ENCODE measurements at places on chromosomes 5 and 9.

- no peak for DNase-seq
These were observed 20.9 kb downstream of the CMBL start for GRCh38 chr5:10286862-10287227.

- DNase-seq = no peak
These were observed 43.8 kb upstream of the CER1 start for GRCh38 chr9:14766299-14766698.

GRCh38 chr5:12277504-12278192, 373.4 kb upstream of the CTNND2 start:
- DNase-seq = no peak

GRCh38 chr9:903886-904285, 62.4 kb downstream of the DMRT1 start:
- DNase-seq = no peak

- DNase-seq = no peak
These were observed 18.5 kb downstream of the MATR3 start for GRCh38 chr5:139312075-139312474.

DNA sequence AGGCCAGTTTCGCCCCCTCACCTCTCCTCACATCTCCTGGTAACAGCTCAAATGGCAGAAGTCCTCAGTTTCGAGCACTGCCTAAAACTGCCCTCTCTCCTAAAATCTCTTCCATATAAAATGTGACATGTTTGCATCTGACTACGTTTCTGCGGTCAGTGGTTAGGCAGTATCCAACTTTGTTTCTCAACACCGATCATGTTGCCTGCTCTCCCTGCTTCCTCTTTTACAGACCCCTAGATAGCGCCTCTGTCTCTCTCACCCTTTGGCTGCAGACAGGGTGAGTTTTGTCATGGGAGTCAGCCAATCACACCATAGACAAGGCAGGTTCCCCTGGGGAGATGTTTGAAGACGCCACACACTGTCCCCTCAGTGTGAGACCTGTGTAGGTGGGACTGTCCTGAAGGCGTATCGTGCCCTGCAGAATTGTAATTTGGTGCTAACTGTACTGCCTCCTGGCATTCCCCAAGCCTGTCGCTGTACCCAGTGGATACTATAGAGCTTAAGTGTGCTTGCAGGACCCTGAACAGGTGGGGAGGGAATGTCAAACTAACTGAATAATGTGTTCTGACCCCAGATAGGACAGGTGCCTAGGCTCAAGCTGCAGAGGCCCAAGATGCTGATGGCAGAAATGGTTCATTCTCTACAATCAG, 1.1 kb downstream of the HEXB start:
- peak; percentile 8 for DNase-seq

GRCh38 chr5:138506370-138507306, 36.4 kb downstream of the ETF1 start:
- no peak for DNase-seq

GRCh38 chr9:121133104-121133816, 58.5 kb downstream of the CNTRL start:
- peak; percentile 41 for DNase-seq

- no peak for DNase-seq
These were observed 28.9 kb downstream of the DCP2 start for GRCh38 chr5:113005454-113005853.

DNA sequence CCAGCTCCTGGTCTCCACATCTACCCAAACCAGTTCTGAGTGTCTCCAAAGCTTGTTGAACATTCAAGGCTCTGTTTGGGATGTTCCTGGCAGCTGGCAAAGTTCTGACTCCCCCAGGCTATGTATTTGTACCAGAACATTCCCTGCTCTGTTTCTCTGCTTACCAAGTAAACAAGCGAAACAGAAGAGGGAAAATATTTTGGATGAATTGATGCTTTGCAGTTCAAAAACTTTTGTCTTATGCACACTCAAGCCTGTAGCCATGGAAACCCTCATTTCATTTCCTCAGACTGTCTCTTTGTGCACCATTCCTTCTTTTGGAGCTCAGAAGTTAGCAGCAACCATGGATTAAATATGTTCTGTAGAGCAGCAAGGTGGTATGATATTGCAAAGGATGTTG, 145.8 kb downstream of the ACTL7B start:
- DNase-seq = no peak

DNA sequence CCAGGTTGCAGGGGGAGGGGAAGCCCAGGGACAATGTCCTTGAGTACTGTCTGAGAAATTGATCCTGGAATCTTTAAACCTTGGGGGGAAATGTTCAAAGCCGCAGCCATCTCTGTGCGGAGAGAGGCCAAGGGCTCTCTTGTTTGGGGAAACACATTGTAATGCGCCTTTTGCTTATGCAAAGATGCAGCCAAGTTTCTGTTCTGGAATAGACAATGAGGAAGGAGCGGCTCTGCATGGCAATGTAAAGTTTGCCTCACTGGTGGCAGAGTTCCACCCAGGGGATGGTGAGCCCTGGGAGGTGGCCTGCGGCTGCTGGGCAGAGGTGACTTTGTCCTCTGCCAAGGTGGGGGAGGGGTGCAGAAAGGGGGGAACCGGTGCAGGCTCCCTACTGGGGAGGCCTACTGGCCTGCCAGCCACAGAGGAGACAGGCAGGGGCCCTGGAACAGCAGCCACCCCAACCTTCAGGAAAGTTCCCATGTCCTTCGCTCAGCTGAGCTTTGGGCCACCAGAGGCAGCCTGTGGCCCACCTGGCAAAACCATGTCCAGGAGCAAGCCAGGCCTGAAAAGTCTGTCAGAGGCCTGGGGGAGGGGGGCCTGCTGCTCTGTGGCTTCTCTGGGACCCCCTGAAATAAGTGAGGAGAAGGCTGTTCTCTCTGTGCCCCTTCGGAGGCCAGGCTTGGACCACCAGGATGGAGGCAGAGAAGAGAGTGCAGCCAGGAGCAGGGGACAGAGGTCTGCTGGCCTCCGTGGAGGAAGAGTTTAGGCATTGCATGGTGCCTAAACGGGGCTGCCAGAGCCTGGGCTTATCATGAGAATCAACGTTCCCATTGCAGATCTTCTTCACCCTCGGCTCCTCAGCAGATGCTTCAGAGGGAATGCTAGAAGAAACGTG, 127.8 kb downstream of the ZNF354C start:
- DNase-seq = no peak

GRCh38 chr5:139148306-139148705, 49.9 kb downstream of the SIL1 start:
- DNase-seq = no peak

GRCh38 chr9:123358181-123358905, 2.3 kb downstream of the CRB2 start:
- DNase-seq = no peak

DNA sequence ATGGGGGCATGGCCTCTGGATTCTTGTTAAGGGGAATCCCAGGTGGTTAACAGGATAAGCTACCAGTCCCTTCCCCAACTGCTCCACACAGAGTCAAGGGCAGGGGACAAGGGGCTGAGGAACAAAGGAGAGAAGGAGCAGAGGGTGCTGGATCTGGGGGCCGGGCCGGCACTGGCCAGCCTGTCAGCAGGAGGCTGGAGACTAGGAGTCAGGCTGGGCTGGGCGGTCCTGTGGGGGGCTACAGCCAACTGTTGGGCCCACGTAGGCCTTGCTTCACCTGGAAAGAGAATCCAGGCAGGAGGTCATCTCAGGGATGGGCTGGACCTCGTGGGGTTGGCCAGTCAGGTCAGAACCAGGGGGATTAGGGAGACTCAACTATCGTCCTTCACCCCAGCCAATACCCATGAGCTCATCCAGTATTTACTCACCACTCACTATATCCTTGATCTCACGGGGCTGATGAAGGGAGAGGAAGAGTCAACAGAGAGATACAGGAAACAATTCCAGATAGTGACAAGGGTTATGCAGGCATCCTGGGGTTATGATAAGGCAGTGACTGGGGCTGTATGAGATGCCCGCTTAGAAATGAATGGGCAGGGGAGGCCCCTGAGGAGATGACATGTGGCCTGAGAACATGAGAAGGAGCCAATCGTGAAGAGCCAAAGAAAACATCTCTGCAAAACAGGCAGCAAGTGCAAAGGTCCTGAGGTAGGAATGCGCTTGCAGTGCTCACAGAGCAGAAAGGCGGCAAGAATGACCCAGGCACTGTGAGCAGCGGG, 47.9 kb upstream of the SLC25A51 start:
- no peak for DNase-seq

GRCh38 chr9:112896131-112896530, 5.5 kb upstream of the SLC46A2 start:
- no peak for DNase-seq

- no peak for DNase-seq
These were observed 133.7 kb downstream of the GPBP1 start for GRCh38 chr5:57307516-57307915.

- no peak for DNase-seq
These were observed 454.6 kb upstream of the TUSC1 start for GRCh38 chr9:26132746-26133312.

DNA sequence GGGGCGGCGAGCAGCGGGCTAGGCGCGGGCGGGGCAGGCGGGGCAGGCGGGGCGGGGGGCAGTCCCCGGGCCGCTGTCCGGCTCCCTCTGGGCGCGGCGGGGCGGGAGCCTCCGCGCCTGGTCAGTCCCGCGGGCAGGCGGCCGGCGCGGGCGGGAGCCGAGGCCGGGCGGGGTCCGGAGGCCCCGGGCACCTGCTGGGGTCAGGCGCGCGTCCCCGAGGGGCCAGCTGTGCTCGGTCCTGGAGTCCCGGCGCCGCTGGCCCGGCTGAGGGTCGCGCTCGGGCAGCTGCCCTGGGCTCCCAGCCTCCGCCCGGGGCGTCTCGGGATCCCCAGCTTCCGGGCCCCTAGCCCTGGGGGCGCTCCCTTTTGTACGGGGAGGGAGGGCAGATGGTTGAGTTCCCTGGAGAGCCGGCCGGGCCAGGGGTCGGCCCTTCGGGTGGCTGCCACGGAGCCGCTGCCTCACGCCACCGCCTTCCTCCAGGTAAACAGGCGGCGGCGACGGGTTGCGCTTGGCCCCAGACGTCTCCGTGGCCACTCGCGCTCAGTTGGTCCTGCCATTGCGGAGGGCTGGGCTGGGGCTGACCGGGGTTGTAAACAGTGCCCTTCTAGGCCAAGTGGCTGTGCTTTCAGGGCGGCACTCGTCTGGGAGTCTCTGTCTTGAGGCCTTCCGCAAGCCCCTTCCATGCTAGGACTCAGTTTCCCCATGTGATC, 473 bp downstream of the ZBTB34 start:
- peak; percentile 37 for DNase-seq

- DNase-seq = no peak
These were observed 612.1 kb downstream of the PTPRD start for GRCh38 chr9:10000669-10001068.

- no peak for DNase-seq
These were observed 127.3 kb downstream of the CRB2 start for GRCh38 chr9:123483191-123483803.

- DNase-seq = no peak
These were observed 28.5 kb downstream of the WNK2 start for GRCh38 chr9:93212409-93212808.

DNA sequence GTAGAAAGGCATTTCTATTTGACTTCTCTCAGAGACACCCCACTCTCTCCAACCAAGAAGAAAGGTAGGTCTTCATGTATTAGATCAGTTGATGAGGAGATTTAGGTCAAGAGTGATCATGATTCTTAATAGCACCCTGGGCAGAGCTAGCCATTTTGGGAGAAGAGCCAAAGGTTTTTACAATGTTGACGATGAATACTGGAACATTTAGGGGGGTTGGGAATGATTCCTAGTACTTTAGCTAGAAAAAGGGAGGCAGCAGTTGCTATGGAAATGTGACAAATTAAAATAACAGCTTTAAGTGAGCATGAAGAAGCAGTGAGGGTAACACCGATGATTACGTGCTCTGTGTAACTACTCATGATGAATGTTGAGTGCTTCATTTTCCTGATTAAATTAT, 9.5 kb upstream of the RPS23 start:
- DNase-seq = no peak

GRCh38 chr5:68074633-68075032, 140.9 kb upstream of the PIK3R1 start:
- DNase-seq = no peak

DNA sequence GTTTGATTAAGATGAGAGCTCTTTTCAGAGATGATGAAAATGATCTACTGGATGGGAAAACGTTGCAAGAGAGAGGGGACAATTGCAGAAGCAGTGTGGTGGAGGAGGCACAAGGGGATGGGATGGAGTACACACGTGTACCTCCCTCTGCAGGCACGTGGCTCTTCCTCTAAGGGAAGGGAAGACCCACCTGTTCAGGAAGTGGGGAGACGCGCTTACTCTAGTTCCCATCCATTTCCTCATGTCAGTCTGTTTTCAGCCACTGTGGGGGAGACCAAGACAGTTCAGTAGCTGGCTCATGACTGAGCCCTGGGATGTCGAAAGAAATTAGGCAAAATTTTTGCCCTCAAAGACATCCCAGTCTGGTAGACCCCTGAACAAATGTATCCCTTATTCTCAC, 619.2 kb upstream of the CLINT1 start:
- DNase-seq = no peak

DNA sequence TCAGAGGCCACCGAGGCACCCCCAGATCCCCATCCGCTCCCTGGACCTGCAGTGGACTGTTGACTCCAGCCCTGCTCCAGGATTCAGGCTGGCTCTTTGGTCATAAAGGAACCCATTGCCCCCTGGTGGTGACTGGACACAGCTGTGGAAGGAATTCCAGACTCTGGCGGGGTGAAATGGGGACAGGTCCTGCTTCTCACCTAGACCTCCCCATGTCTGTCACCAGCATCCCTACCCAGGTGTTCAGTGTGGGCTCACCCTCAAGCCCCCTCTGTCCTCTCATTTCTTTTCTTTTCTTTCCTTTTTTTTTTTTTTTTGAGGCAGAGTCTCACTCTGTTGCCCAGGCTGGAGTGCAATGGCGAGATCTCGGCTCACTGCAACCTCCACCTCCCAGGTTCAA, 25.5 kb upstream of the STXBP1 start:
- peak; percentile 72 for DNase-seq

GRCh38 chr5:175460126-175460525, 16.1 kb upstream of the DRD1 start:
- DNase-seq = no peak

DNA sequence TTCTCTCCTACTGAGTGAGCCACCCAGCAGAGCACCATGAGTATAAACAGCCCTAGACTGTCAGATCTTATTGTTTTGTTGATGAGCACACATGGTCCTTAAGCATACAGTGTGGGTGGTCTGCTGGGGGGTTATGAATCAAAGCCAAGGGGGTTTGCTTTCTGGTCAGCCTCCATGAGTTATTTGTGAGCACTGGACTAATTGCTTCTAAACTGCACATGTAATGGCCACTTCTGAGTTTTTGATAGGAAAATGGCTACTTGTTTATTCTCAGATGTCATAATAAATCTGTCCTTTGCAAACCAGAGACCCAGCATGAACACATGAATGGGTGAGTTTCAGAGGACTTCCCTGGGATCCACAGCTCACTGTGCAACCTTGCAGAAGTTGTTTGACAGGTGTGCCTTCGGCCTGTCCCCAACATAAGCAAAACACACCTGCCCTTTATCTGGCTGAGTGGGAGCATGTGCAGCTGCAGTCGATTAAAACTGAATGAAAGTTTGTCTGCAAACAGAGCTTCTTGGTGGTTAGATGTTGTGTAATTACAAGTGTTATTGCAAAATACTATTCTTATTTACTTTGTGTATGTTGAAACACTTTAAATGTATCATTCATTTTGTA, 35.9 kb downstream of the MAMDC2 start:
- no peak for DNase-seq
